ENCODE measurements at places on chromosomes 3 and 15. TPM values are rescaled to one million over a fixed set of nuclear protein-coding genes. Genes with fewer than 3 reads are reported as not detected.

GRCh38 chr15:77035999-77036471 is 34.9 kb downstream of the TSPAN3 start:
- no peak for DNase-seq

Gene SPTSSB
- polyA plus RNA-seq: 0.08 TPM

DNA sequence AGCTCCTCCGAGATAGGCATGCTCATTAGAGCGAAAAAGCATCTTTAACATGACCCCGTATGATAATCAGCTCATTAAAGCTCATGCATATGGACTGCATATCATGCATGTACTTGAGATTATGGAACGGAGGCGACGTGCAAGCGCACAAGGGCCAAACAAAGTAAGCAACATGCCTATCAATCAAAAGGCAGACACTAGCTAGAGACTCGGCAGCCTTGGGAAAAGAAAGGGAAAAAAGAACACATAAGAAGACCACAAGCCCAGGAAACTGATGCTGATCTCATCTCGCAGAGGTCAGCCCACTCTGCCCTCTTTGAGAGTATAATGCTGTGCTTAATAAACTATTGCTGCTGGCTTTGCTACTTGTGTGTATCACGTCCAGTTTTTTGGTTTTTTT is 2.6 kb upstream of the ACOX2 start:
- no peak for DNase-seq

Gene SGO1
- 0.59 TPM for polyA plus RNA-seq

Gene NANOGP8
- polyA plus RNA-seq: not detected

- DNase-seq: no peak
Measured at GRCh38 chr15:78203346-78204225, 30.8 kb downstream of the ACSBG1 start.

DNA sequence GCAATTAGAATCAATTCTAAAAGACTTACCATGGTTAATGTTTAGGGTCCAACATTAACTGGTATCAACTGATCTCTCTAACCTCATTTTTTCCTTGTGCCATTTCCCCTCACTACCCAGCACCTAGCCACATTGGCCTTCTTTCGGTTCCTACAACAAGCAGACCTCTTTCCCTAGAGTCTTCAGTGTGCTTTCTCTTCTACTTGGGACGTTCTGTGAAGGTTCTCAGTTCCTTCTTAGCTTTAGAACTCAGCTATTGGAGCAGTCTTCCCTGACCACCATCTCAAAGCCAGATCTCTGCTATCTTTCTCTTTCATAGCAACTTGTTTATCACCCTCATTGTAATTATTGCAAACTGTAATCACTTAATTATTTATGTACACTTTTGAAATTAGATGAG is 31.5 kb upstream of the MINDY4B start:
- DNase-seq: no peak

DNA sequence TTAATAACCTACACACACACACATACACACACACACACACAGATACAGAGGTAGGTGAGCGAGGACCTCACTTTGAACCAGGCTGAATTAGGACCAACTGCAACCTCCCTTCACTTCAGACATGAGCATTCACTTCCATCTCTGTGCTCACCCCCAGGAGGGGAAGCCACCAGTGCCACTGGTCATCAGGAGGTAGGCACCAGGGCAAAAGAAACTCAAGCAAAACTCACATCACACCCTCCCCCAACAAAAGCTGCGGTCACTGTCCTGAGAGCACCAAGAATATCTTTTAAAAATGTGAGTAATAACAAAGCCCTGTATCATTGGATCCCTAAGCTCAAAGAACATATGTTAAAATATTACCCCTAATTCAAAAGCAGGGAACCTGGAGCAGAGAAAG is 8.1 kb downstream of the FOXP1 start:
- no peak for DNase-seq

Gene KCNMB3
- polyA plus RNA-seq: 1.7 TPM

Gene RBP2
- not detected for polyA plus RNA-seq

DNA sequence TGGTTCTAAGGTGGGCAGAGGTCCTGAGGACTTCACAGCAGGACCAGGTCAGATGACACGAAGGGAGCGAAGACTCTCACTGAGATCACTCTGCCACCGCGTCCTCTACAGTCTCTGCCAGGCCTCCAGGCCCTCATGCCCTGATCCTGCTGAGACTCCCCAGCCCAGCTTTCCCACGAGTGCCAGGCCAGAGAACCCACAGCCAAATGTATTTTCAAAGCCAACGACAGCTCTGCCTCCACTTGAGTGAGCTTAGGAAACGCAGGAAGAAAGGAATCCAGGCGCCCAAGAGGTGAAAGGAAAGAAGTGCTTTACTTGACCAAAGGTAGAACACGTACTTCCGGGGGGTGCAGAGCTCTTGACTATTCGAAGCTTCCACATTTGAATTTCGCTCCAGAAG is 275.0 kb downstream of the XXYLT1 start:
- no peak for DNase-seq

GRCh38 chr3:143158014-143158988 is 38.7 kb downstream of the CHST2 start:
- no peak for DNase-seq

DNA sequence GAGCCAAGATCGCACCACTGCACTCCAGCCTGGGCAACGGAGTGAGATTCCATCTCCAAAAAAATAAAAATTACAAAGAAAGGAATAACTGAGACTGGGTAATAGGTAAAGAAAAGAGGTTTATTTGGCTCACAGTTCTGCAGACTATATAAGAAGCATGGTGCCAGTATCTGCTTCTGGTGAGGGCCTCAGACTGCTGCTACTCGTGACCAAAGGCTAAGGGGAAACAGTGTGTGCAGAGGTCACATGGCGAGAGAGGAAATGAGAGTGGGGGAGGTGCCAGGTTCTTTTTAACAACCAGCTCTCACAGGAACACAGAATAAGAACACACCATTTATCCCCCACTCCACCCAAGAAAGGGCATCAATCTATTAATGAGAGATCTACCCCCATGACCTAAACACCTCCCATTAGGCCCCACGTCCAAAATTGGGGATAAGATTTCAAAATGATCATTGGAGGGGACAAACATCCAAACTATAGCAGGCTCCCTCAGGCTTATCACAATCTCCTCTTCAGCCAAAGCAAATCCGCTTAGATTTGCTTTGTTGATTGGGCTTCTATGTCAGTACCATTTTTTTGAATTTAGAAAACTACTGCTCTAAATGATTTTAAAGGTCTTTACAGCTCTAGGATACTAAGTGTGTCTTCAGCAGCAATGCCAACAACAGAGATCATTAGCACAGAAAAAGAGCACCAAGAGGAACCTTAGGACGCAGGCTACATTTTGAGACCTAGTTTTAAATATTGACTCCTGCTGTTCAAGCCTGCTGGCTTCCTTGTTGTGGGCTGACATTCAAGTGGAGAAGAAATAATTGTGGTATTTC is 84.2 kb upstream of the TBL1XR1 start:
- no peak for DNase-seq

Gene CCR9
- 4.4 TPM for polyA plus RNA-seq

Gene LIPC
- polyA plus RNA-seq: 2.4 TPM

Gene DUOXA2
- polyA plus RNA-seq: not detected

Gene ILDR1
- not detected for polyA plus RNA-seq

DNA sequence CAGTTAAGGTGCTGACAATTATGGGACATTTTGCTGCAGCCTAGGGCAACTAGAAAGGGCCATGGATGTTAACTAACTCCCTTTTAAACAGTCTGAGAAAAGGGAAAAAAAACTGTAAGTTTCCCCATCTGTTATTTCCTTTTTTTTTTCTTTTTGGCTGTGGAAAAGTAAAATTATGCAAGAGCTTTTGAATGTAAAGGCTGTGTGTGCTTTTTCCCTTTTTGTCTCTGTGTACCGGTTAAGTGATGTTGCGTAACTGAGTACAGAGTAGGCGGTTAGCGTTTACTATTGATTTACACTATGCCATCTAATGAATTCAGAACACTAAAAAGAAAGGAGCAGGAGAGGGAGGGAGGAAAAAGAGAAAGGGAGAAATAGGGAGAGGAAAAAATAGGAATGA is 403.6 kb downstream of the TIGIT start:
- DNase-seq: no peak

DNA sequence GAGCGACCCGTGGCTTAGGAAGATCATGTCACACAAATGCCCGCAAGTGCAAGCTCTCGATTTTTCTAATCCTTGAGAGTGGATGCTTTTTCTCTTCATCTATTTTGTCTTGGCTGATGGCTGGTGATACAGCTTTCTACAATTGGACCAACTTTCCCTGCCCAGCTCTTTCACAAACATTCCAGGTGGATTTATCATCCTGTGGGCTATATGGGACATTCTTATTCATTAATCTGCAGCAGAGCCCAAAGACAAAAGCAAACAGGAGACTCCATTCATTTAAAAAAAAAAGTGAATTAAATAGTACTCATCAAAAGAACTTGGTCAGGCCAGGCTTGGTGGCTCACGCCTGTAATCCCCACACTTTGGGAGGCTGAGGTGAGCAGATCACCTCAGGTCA is 14.2 kb upstream of the TSEN2 start:
- no peak for DNase-seq

DNA sequence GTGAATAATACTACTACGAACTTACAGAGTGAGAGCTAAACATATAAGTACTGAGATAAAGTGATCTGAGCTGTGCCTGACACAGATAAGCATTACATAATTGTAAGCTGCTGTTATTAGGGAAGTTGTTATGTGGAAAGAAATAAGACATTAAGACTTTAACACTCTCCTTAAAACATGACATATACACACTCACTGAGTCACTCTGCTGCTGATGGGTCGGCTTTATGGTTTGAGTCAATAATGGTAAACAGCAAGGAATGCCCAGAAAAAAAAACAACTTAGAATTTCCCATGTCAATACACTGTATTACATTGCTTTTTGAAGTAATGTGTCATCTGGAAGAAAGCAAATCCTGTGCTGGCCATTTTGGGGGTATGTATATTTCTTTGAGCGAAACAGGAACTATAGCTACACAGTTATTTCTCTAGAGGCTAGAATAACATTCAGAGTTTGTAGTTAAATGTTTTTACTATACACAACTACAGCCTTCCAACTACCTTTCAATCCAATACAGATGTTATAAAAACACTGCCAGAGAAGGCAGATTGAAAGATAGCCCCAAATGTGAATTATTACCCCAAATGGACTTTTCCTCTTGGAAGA is 22.8 kb upstream of the SPRED1 start:
- no peak for DNase-seq

DNA sequence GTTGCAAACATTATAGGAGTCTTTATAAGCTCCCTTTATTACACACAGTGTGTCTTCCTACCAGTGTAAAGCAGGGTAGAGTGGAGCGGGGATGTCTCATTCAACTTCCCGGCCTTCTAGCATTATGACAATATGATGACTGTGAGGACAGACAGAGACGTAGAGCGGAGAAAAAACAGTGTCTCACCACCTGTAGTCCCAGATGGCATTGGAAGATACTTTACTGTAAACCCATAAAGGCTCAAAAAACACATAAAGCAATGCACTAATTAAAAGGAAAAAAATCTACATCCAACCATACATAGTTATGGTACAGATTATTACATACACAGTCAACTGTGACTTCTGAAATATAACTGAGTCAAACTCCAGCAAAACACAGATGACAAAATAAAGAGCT is 383.7 kb downstream of the MAGI1 start:
- no peak for DNase-seq

GRCh38 chr15:47136236-47136635 is 581.1 kb upstream of the SEMA6D start:
- DNase-seq: no peak

- DNase-seq: no peak
Measured at GRCh38 chr3:106033654-106034053, 164.8 kb upstream of the CBLB start.

Gene U2SURP
- polyA plus RNA-seq: 97.6 TPM

Gene CFAP100
- not detected for polyA plus RNA-seq

- DNase-seq: no peak
Measured at GRCh38 chr3:192501401-192501800, 225.9 kb downstream of the FGF12 start.

DNA sequence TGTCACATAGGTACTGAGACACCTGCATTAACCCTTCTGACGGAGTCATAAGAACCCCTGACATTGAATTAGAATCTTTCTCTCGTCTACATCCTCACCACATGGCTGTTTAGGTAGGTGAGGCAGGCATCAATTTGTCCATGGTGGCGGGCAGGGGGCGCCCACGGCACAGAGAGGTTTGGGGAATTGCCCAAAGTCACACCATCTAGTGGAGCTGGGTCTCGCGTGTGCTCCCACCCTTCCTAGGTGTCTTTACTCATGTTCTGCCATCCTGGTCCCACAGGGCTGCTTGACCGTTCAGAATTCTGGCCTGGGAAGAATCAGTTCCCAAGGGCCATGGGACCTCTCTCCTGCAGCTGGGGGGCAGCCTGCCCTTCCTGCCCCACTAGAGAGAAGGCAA is 14.7 kb upstream of the DLL4 start:
- DNase-seq: no peak

Gene SUCNR1
- polyA plus RNA-seq: not detected

Gene SNX4
- 24.2 TPM for polyA plus RNA-seq

DNA sequence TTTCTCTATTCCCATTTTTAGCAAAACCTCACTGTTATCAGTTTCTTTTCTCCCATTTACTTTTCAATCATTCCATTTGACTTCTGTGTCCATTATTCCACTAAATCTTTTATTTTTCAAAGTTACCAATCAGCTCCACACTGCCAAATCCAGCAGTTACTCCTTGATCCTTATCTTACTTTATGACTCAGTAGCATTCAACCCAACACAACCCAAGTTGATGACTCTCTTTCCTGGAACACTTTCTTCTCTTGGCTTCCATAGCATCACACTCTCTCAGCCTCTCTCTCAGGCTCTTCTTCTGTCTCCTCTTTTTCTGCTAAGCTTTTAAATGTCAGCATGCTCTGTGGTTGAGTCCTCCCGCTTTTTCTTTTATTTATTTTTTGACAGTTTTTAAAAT is 36.3 kb downstream of the RASGRP1 start:
- DNase-seq: no peak

Gene SHC4
- polyA plus RNA-seq: not detected

Gene TUSC2
- 45.1 TPM for polyA plus RNA-seq

Gene GRAMD2A
- not detected for polyA plus RNA-seq

Gene CPNE9
- polyA plus RNA-seq: not detected

DNA sequence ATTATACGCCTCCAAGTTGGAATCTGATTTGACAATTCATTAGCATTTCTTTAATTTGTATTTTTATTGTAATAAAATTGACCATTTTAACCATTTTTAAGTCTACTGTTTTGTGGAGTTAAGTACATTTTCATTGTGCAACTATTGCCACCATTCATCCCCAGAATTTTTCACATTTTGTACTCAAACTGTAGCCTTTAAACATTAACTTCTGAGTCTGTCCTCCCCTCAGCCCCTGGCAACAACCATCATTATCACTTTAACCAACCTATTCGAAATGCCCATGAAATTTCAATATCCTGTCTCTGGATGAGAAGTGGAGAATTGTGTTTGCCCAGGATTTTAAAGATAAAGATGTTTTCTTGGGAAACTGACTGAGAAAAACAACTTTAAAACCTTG is 27.7 kb downstream of the IL1RAP start:
- DNase-seq: no peak
